ENCODE measurements at places on chromosomes 6 and 20. TPM values are rescaled to one million over a fixed set of nuclear protein-coding genes. Genes with fewer than 3 reads are reported as not detected.

DNA sequence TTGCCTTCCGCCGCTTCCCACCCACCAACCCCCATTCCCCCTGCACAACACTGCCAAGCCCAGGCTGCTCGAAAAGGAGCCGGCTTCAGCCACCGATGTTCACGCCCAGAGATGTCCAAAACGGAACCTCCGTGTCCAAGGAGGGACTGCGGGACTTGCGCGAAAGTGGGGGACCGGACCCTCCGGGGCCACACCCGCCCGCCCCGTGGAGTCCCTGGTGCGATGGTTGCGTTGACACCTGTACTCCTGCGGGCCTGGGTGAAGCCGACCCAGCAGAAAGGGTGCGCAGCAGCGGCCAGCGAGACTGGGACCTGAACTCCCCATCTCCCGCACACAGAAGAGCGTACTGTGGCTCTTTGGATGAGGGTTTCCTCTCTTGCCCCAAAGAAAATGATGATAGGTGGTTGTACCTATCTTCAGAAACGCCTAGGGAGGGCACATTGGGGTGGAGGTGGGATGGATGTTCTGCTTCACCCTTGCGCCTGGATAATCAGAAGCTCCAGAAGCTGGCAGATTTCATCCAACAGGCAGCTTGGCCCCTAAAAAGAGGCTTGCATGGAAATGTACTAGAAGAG, 1.9 kb upstream of the VGLL2 start:
- DNase-seq, result no peak

DUSP15 gene
- 16.1 TPM for polyA plus RNA-seq

DNA sequence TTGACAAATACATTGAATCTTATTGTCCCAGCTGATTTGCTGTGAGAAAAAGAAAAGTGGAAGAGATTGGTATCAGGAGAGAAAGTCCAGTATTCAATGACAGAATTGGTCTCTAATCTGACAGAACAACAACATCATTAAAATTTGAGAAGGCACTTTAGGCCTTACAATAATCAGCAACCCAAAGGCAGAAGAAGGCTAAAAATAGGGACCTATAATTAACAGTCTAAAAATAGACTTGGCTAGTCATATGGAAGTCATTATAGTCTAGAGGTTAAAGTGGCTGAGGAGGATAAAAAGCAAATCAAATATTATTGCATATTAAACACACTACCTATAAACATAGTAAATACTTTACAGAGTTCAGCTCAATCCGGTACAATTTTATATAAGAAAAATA, 393.6 kb upstream of the JAG1 start:
- no peak for DNase-seq

RMND1 gene
- polyA plus RNA-seq, result 42.0 TPM

COL9A3 gene
- 28.8 TPM for polyA plus RNA-seq

DNA sequence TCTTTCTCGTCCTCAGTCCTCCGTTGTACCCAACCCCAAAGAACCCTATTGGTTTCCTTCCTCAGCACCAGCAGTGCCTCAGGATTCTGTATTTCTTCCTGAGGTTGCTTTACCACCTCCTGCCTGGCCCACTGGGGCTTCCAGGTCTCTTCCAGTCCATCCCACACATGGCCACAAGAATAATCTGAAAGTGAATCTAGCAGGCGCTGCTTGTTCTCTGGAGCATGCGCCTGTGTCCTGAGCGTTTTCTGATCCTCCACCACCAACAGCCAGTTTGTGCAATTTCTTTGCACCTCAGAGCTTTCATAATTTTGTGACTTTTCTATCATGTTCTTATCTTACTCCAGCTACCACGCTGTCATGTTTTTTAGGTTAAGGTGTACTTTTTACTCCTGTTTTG, 11.6 kb upstream of the HSP90AB1 start:
- no peak for DNase-seq
